NCI-H1930 (cell line): ENCODE measurements at places on chromosomes 5 and 9.

GRCh38 chr5:76175821-76176403 is 92.7 kb downstream of the SV2C start:
- DNase-seq, result no peak

- DNase-seq, result no peak
Measured at GRCh38 chr9:77909306-77909705, 122.3 kb downstream of the GNAQ start.

- no peak for DNase-seq
Measured at GRCh38 chr5:1785984-1786383, 13.7 kb downstream of the MRPL36 start.

DNA sequence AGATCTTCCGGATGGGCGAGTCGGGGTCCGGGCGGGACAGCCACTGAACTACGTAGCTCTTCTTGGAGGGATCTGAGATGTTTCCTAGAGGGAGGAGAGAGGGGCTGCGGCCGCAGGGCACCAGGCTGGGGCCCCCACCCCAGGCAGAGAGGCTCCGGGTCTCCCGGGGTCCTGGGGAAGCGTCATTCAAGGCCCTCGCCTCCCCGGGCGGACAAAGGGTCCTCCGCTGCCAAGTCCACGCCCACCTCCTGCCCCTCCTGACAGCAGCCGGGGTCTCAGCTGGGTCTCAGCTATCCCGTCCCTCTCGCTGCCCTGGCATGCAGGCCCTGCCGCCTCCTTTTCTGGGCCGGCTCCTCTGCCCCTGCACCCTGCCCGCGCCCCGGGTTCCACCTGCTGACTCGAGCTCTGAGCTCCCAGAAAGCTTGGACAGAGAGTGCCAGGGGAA is 61.5 kb downstream of the ZNF354C start:
- DNase-seq, result no peak
